NCI-H524 (cell line): ENCODE measurements at places on chromosomes 2 and 18.

DNA sequence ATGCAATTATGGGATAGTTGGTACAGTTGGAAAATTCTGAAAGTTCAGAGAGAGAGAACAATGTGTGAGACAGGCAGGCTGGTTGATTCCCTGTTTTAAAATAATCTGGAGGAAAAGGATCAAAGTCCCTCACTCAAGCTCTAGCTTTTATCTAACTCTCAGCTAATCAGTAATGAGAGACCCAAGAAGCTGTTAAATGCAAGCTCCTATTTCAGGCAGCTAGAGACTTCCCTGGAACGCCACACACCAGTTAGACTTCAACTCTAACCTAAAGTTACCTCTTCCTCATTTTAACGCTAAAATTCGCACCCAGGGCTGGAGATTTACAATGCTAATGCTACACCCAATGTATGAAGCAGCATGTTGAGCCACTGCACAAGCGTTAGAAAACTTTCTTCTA lies 243.1 kb downstream of the EN1 start:
- no peak for DNase-seq

DNA sequence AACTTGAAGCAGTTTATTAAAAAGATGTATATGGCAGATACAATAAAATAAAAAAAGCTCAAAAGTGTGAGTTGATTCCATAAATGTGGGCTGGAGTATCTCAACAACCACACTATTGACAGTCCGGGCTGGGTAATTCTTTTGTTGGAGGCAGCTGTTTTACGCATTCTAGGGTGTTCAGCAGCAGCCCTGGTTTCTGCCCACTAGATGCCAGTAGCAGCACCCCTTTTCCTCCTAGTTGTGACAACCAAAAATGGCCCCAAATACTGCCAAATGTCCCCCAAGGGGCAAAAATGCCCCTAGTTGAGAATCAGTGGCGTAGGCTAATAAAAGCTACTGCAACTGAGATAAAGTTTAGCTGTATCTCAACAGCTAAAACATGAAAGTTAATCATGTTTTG lies 44.8 kb downstream of the CHMP3 start:
- peak; percentile 35 for DNase-seq

- no peak for DNase-seq
These were observed 115.2 kb downstream of the SPHKAP start for GRCh38 chr2:228066126-228066798.

- DNase-seq = no peak
These were observed 37.1 kb upstream of the DARS1 start for GRCh38 chr2:136022396-136023146.

GRCh38 chr2:133365117-133365516 lies 203.1 kb downstream of the NCKAP5 start:
- no peak for DNase-seq

GRCh38 chr18:57953883-57954282 lies 90.1 kb upstream of the NEDD4L start:
- no peak for DNase-seq

DNA sequence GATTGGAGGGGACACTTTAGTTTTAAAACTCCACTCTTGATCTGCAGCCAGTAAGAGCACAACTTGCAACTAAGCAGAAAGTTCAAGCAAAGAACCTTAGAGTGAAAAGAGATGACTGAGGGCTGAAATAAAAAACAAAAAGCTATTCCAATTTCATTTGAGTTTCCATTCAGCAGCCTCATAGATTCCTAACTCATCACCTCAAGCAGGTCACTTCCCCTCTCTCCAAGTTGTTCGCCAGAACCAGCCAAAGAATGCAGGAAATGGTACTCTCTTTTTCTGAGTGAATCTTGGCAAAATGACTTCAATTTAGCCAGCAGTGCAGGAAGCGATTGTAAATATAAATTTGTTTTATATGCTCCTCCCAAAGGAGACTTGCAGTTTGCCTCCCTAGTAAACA lies 213.3 kb downstream of the SETBP1 start:
- no peak for DNase-seq

- no peak for DNase-seq
These were observed 105.7 kb upstream of the TTC39C start for GRCh38 chr18:23908827-23909226.

DNA sequence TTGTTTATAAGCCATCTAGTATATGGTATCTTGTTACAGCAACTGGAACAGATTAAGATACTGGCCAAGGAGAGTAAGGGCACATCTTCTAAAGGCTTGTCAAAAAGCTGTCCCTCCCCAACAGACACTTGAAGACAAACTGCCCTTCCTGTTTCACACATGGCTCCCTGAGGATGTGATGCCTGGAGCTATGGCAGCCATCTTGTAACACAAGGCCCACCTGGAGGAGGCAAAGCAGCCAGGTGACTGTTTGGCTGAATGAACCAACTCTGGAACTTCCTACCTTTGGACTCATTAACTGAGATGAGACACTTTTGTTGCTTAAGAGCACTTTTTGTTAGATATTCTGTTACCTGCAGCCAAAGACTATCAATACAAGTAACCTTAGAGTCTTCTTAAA lies 54.4 kb downstream of the SNORC start:
- DNase-seq = no peak

GRCh38 chr2:119527999-119528398 lies 3.7 kb upstream of the SCTR start:
- DNase-seq = no peak

GRCh38 chr2:174666312-174666711 lies 68.7 kb upstream of the WIPF1 start:
- no peak for DNase-seq

DNA sequence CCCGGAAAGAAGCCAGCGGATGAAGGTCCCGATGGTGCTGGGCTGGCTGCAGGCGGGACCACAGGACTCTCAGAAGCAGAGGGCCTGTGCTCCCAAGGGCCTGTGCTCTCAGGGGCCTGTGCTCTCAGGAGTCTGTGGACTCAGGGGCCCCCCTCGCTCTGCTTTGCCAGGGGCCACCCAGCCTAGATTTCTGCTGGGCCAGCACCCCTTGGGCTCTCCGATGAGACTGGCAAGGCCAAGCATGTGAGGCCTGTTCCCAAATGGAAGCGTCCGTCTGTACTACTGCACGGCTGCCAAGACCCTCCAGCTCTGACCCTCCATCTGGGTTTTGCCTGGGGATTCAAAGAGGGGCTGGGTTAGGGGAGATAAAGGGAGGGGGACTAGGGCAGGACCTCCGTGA lies 54.6 kb downstream of the SH3BP4 start:
- no peak for DNase-seq

DNA sequence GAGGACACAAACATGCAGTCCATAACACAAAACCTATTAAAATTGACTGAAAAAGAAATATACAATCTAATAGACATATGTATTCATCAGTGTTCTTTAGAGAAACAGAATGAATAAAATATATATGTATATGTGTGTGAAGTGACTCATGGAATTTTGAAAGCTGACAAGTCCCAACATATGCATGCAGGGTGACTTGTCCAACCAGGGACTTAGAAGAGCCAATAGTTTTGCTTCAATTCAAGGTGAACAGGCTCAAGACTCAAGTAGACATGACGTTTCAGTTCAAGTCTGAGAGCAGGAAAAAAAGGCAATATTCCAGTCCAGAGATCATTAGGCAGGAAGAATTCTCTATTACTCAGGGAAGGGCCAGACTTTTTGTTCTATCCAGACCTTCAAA lies 271.2 kb upstream of the SETBP1 start:
- DNase-seq = no peak

GRCh38 chr18:39053571-39053970 lies 1488.0 kb upstream of the CELF4 start:
- DNase-seq = peak; percentile 30

DNA sequence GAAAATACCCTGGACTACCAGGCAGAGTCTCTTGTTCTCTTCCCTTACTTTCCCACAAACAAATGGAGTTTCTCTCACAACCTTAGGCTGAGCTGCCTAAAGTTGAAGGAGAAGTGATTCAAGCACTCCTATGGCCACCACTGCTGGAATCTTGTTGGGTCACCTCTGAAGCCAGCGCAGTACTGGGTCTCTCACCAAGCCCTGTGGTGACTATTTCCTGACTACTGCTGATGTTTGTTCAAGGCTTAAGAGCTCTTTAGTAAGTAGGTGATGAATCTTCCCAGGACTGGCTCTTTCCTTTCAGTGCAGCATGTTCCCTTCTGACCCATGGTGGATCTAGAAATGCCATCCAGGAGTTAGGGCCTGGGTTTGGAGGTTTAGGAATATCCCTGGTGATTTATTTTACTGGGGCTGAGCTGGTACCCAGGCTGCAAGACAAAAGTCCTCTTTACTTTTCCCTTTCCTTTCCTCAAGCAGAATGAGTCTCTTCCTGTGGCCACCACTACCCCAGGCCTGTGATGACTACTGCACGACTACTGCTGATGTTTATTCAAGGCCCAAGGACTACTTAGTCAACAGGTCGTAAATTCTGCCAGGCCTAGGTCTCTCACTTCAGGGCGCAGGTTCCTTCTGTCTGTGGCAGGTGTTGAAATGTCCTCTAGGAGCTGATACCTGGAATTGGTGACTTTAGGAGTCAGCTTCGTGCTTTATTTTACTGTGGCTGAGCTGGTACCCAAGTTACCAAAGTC lies 121.8 kb downstream of the SLC4A10 start:
- no peak for DNase-seq

GRCh38 chr2:16407358-16407757 lies 258.3 kb downstream of the CYRIA start:
- no peak for DNase-seq
